Thoracic aorta (tissue), 2 donors: ENCODE measurements at places on chromosomes 4 and X.

GRCh38 chr4:125355791-125356190 lies 41.0 kb downstream of the FAT4 start:
- no peak for DNase-seq

- no peak for DNase-seq
Observed at GRCh38 chr4:27742816-27743215, 882.2 kb downstream of the STIM2 start.

DNA sequence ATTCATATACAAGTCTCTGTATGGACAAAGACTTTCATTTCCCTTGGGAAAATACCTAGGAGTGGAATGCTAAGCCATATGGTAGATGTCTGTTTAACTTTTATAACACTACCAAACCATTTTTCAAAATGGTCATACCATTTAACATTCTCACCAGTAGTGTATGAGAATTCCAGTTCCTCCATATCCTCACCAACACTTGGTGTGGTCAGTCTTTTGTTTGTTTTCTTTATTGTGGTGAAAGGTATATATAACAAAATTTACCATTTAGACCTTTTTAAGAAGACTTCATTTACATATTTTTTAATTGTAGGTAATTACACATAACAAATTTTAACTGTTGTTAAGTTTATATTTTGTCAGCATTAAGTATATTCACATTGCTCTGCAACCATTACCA lies 12.7 kb upstream of the APLN start:
- DNase-seq = no peak

GRCh38 chrX:129719931-129720530 lies 18.7 kb upstream of the XPNPEP2 start:
- no peak for DNase-seq

DNA sequence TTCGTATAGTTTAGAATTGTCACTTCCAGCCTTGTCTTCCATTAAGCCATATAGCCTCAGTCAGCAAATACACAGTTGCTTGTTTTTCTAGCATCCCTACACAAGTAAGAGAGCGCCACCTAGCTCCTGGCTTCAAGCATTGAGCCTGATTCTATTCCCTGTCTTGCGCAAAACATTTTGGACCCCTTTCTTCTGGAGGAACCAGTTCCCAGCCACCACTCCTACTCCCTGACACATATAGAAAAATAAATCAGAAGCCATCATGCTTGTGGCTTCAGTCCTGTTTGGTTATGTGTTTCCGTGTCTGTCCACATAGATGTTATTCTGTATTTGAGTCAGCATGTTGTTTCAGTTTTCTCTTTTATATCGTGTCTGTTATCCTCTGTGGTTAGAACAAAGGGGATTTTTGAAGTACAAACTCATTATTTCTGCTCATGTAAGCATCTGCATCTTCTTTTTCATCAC lies 59.9 kb downstream of the GK start:
- no peak for DNase-seq

- no peak for DNase-seq
Observed at GRCh38 chr4:137638934-137639333, 106.6 kb upstream of the PCDH18 start.

GRCh38 chr4:128310266-128310697 lies 22.7 kb upstream of the PGRMC2 start:
- no peak for DNase-seq

DNA sequence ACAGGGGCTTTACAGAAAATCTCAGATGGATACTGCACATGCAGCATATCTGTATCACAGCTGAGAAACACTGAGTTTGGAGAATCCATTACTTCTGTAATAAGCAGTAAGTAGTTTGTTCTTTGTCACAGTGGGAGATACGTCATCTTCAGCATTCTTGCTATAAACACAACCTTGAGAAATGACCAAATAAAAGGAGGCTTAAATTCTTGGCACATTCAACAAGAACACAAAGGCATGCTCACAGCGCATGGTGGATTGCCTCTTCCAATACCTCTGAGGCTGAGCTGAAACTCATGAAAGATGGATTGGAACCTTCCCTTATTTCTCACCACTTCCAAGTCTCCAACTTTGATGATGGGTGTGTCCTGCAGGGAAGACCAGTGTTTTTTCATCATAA lies 54.5 kb downstream of the ANXA5 start:
- no peak for DNase-seq

DNA sequence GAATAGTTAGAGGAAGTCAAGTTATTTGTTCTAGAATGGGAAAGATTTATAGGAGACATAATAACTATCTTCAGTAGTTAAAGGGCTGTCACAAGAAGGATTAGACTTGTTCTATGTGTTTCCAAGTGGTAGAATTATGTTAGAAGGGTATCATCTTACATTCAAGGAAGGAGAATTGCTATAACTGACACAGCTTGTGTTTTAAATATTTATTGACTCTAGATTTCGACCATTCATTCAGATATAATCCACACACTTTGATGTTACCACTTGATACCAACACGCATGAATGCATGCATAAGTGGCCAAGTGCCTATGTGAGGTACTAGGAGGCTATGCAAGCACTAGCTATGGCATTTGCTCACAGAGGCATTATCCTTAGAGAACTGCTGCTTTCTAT lies 122.7 kb downstream of the CCNB3 start:
- DNase-seq = no peak

DNA sequence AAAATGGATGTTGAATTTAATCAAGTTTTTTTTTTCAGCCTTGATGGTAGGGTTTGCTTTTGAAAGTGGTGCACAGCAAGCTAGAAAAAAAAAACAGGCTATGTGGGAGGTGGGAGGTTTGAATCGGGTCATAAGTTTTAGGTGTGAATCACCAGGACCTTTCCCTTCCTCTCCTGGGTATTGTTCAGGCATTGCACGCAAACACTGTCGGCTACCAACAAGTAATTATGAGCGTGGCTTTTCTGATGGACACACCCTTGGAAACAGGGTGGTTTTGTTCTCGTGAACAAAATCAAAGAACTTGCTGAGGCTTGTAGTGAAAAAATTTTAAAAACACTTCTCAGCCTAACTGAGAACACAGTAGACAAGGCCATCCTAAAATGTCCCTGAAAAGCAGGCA lies 18.1 kb downstream of the PIR start:
- DNase-seq = no peak

DNA sequence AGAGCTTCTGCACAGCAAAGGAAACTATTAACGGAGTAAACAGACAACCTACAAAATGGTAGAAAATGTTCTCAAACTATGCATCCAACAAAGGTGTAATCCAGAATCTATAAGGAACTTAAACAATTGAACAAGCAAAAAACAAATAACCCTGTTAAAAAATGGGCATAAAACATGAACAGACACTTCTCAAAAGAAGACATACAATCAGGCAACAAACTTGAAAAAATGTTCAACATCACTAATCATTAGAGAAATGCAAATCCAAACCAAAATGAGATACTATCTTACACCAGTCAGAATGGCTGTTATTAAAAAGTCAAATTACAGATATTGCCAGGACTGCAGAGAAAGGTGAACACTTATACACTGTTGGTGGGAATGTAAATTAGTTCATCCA lies 309.6 kb upstream of the KLF3 start:
- no peak for DNase-seq

DNA sequence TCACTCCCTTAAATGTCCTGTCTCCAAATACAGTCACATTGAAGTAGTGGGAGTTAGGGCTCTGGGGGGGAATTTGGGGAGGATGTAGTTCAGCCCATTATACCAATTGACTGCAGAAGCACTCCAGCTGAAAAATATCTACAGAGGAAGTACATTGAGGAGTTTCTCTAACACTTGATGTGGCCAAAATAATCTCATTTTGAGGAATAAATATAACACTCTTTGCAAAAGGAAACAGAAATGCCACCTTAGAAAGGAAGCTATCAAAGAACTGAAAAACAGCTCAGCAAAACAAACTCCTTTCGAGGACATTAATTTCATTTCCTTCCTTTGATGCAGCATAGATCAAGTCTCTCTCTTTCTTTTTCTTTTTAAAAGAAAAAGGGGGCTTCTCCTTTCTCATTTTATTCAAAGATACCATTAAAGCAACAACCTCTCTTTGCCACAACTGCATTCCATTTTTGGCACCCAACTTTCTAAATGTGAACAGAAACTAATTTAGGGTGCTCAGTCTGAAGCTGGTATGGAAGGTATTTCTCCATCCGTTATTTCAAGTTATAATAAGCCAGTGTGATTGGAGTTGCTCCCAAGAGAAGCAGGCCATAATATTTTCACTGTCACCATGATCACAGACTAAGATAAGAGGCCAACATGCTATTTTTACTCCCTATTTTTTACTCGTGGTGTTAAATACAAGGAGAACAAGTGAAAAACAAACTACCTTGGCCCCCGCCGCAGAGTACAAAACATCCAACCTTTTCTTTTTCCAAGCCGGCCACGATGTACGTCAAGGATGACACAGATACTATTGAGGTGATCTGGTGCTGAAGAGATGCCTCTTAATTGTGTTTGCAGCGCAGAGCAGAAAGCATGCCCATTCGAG lies 230.4 kb upstream of the GATB start:
- no peak for DNase-seq

DNA sequence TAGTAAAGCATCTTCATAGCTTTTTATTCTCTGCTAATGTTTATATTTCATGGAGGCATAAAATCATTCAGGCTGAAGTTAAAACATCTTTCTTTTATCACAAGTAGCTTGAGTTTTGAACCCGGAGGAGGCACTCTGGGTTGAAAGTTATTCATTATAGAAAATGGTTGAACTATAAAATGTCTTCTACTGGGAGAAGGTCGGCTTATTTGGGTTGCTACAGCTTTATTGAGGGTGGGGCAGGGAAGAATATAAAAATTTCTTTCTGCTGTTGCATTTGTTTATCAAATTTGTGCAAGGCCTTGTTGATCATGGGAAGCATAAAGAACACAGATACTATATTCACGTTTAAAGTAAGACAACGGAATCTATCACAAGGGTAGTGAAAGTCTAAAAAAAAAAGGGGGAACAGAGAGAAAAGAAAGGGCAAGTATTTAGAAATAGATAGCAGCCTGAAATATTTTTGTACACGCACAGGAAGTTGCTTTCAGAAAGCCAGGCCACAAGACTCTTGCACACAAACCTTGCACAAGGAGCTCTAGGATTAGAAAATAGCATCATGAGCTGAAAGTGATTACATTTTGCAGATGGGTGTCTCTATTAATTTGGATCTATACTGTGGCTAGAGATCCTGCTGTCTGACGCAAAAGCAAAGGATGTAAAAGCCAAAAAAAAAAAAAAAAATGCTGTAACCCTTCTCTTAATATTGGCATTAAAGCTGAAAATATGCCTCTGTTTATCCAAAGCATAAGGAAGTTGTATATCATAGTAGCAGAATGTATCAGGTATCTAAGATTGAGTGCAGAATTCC lies 37.2 kb upstream of the FAM9C start:
- DNase-seq = no peak

GRCh38 chr4:69322055-69322454 lies 41.8 kb downstream of the UGT2B28 start:
- DNase-seq = no peak

DNA sequence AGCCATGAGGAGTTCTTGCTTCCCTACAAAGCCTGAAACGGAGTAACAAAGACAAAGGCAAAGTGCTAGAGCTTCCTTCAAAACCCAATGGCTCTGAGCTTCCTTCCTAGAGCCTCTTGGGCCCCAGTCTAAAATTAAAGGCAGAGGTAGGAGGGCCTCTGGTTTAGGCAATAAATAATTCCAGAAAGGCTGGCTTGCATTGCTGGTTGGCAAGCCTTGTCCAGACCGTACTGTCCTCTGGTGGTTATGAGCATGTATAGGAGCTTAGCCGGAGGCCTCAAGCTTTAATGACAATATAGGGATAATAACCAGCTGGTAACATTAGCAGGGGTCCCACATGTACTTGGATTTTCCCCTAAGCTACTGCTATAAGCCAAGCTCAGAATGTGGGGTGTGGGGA lies 237.3 kb downstream of the AR start:
- DNase-seq = no peak

GRCh38 chr4:71229477-71230270 lies 109.1 kb upstream of the SLC4A4 start:
- DNase-seq = no peak

DNA sequence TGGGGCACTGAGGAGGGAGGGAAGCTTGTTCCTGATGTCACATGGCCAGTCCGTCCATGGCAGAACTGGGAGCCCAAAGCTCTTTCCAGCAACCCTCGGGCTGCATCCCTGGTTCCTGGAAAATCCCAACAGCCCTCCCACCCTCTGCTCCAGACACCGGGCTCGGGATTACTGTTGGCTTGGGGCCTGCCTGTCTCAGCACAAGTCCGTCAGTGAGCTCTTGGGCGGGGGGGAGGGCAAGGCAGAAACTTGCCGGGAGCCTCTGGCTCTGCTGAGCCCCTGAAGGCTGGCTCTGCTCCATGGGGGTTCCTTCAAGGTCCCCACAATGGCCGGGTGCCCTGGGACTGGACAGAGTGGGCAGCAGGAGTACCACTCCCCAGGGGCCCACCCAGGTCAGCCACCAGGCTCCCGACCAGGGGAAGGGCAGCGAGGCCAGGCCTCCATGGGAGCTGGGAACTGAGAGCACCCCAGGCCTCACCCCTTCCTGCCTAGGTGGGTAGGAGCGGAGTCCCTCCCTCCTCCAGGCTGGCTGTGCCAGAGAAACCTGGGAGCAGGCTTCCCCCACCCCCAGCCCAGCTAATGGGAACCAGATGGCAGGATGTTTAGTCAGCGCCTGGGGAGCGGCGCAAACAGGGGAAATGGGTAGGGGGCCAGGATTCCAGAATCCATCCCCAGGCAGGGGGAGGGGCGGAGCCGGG lies 6.4 kb upstream of the HAUS7 start:
- peak; percentile 49 for DNase-seq

GRCh38 chrX:153669174-153669890 lies 4.3 kb downstream of the PNCK start:
- no peak for DNase-seq

- DNase-seq = no peak
Observed at GRCh38 chr4:40276546-40276945, 58.6 kb upstream of the CHRNA9 start.

GRCh38 chr4:13036841-13037240 lies 447.3 kb downstream of the RAB28 start:
- DNase-seq = no peak

DNA sequence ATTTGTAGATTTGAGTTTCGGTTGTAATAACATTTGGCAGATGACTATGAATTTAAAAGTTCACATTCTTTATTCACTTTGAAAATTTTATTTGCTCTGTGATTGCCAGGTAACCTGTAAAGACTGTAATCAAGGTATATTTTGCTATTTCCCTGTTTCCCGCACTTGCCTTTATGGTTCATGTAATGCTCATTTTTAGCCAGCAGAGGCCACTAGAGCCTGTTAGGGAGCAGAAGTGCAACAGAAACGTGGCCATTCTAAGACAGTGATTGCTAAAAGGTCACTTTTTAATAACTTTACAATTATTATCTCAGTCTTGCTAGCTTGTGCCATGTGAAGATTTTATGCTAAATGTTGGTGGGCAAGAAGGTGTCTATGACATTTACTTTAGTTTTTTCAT lies 12.4 kb downstream of the YIPF6 start:
- DNase-seq = no peak

DNA sequence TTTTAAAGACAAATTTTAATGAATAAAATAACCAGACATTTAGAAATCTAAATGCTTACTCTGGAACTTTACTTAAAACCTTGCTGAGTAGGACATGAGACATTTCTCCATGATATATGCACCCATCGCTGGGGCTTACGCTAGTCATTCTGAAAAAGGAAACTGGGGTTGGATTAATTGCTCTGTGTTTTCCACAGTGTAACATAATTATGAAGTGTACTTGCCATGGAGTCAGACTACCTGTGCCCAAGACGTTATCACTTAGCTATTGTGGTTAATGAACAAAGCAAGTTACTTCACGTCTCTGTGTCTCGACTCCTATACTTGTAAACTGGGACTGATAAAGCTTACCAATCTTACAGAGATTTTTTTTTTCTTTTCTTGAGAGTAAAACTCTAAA lies 47.8 kb downstream of the SHISA3 start:
- no peak for DNase-seq

- no peak for DNase-seq
Observed at GRCh38 chrX:132046533-132046932, 23.4 kb downstream of the STK26 start.
